ENCODE measurements at places on chromosomes 6 and 20. TPM values are rescaled to one million over a fixed set of nuclear protein-coding genes. Genes with fewer than 3 reads are reported as not detected.

Gene NCOA6
- 42.1 TPM for total RNA-seq

Gene GJE1
- total RNA-seq, result not detected

Gene PRDM13
- not detected for total RNA-seq

DNA sequence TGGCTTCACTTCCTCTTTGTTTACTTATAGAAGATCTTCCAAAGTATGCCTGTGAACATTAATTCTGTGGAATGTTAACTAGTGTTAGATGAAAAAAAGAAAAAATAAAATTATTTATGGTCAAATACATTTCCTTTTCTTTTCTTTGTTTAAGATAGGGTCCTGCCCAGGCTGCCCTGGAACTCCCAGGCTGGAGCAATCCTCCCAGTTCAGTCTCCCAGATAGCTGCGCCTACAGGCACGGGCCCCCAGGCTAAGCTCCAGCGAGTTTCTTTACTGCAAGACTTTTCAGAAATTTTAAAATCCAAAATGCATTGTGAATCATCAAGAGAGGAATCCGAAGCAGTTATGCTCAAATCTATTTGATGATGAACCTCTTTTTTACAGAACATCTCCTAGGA, 39.3 kb upstream of the IL20RA start:
- H3K4me3 ChIP-seq, result no peak overlapping the region
- H3K36me3 ChIP-seq, result no peaks in the 10 kb centered on the region
- H3K4me1 ChIP-seq, result peaks cover 2% of the 10 kb centered on the region
- H3K27me3 ChIP-seq, result no peaks in the 10 kb centered on the region
- H3K27ac ChIP-seq, result no peak overlapping the region

- no peaks in the 10 kb centered on the region for H3K36me3 ChIP-seq
- peaks cover 68% of the 10 kb centered on the region for H3K27me3 ChIP-seq
- no peak for DNase-seq
- no peak overlapping the region for H3K4me3 ChIP-seq
- H3K27ac ChIP-seq, result no peak overlapping the region
Measured at GRCh38 chr6:27514906-27515495, 42.1 kb upstream of the ZNF184 start.

- no peaks in the 10 kb centered on the region for H3K27me3 ChIP-seq
- H3K36me3 ChIP-seq, result no peaks in the 10 kb centered on the region
- DNase-seq, result no peak
- H3K4me3 ChIP-seq, result no peak overlapping the region
- H3K4me1 ChIP-seq, result no peaks in the 10 kb centered on the region
- peak overlapping the region; percentile 24 for H3K27ac ChIP-seq
Measured at GRCh38 chr6:140537834-140538705, 1163.6 kb upstream of the CITED2 start.

DNA sequence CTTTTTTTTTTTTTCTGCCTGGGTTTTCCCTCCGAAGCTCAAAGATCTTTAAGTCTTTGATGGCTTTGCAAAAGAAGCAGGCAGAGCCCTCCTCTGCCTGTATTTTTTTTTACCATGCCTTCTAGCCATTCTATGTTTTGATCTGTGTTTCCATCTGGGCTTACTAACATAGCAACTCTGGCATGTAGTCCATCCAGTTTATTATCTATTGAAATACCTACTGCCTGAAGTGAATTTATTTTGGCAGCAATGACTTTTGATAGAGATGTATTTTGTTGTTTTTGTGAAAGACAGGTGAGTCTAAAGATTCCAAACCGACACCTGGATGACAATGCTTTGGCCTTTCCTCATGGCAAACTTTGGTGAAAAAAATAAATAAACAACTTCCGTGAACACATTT, 1157.7 kb upstream of the MAP3K7 start:
- H3K4me1 ChIP-seq, result no peaks in the 10 kb centered on the region
- DNase-seq, result no peak
- H3K36me3 ChIP-seq, result no peaks in the 10 kb centered on the region

DNA sequence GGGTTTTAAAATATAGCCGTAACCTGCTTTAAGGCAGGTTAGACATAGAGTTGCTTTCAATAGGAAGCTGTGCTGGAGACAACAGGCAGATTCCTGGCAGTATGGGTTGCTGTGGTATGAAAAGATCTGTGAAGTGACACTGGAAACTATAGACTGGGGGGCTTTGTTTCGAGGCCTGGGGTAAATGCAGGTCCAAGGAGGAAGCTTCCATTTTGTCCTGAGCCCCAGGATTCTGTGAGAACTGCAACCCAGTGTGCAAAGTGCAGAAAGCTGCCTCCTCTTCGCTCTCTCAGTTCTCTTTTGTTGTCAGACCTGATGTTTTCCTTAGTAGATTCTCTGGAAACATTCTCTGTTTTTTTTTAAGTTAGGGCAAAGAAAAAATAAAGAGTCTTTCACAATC, 86.9 kb downstream of the LYRM4 start:
- no peak overlapping the region for H3K27ac ChIP-seq
- no peaks in the 10 kb centered on the region for H3K27me3 ChIP-seq
- DNase-seq, result no peak
